ENCODE measurements at places on chromosomes 4 and X.

DNA sequence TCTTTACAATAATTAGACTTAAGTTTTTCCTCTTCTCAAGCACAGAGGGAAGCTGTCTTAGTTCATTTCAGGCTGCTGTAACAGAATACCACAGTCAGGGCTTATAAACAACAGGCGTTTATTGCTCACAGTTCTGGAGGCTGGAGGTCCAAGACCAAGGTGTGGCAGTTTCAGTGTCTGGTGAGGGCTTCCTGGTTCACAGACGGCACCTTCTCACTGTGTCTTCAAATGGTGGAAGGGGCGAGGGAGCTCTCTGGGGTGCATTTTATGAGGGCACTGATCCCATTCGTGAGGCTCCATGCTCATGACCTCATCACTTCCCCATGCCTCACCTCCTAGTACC, 115.7 kb upstream of the MXRA5 start:
- DNase-seq = no peak

GRCh38 chrX:18098763-18099162, 121.9 kb downstream of the BEND2 start:
- no peak for DNase-seq

DNA sequence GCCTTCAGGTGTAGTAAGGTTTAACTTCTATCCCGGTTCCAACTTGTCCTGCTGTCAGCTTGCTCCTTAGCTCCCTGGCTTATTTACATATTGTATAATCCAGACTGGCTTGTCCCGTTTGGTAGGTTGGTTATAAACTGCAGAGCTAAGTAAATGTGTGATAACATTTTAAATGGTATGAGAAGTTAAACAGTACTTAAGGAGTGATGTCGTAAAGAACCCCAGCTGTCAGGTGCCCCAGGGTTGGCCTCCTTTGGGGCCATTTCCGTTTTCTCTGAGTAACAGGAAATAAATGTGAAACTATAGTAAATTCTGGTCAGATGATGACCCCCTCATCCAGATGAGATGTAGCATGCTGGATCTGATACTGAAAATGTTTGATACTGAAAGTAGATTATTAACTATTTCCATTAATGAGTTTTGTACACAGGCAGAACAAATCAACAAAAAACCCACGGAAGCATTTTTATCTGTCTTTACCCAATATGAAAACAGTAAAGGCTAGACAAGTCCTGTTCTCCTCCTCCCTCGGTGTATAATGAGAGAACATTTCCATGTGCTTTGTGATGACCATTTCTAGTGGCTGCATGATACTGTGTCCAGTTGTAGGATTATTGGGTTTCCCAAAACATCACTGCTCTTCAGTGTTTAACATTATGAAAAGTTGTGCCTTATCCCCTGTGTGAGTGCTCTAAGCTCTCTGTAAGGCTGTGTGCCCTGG, 22.4 kb downstream of the GAB1 start:
- DNase-seq = peak; percentile 86

DNA sequence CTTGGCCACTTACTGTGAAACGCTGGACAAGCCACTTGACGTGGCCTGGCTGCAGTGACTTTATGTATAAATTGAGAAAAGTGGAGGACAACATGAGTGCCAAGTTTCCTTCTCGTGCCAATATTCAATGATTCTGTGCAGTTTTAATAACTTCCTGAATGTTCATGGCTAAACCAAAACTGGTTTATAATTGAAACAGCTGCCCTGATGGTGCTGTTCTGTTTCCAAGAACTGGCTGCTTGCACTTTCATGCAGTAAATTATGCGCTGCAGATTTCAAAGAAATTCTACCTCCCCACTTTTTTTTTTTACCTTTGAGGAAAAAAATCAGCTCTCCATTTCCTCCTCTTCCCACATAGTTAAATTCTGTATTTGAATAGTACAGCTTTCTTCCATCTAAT, 205.2 kb upstream of the CASK start:
- DNase-seq = no peak

- no peak for DNase-seq
These were observed 42.0 kb downstream of the TEC start for GRCh38 chr4:48227662-48228061.

- no peak for DNase-seq
These were observed 165.1 kb downstream of the SLIT2 start for GRCh38 chr4:20416800-20417199.

GRCh38 chrX:153764786-153765137, 713 bp downstream of the PLXNB3 start:
- no peak for DNase-seq

DNA sequence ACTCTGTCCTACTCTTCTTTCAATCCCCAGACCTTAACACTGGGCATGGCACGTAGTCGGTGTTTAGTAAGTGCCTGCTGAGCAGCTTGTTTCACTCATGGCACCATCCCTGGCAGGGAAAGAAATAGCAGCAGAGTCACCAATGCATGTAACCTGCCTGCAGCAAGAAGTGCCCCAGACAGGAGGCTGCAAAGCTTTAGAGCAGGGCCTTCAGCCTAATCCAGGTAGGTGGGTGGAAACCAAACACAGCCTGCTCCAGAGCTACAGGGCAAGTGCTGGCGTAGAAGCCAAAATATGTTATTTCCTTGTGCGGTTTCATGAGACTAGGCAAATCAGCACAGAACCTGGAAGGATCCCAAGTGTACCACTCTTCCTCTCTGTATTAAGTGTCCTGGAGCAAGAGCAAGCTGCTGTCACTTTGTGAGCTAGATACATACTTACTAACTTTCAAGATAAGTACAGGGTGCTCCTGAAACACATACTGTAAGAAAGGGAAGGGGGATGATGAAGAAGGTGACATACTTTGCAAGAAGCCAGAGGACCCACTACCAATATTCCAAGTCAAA, 5.5 kb downstream of the PROM1 start:
- DNase-seq = no peak

DNA sequence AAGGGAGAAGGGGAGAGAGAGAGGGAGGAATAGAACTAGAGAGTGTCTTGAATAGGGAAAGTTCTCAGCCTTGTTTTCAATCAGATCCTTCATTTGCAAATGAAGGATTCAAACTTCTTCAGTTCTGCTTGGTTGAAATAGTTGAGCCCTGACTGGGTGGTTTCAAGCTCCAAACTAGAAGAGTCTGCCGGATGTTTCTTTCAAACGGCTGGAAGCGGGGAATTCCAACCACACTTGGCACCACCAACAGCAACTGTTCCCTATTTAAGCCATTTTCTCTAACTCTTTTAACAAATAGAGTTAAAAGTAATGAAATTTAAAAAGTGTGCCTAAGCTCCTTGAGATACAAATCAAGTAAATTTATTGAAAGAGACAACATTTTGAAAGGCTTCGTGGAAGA, 67.5 kb upstream of the DDX60 start:
- DNase-seq = no peak

GRCh38 chr4:81586706-81587105, 115.0 kb upstream of the RASGEF1B start:
- DNase-seq = no peak

DNA sequence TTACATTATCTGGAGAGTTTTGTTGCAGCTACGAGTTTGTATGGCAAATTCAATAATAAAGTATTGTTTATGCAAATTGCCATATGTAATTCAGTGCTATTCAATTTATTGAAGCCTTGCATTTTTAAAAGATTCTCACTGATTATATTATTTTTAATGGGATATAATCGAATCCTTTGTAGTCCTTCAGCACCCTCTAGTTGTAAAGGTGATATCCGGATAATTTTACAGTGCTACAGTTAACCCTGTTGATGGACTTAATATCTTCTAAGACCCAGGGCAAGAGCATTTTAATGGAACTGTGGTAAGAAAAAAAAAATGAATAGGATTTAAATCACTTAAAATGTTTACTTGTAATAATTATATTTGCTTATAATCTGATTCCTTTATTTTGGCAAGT, 48.5 kb upstream of the GRIA2 start:
- DNase-seq = peak; percentile 42

GRCh38 chr4:173017802-173018201, 150.8 kb upstream of the GALNT7 start:
- no peak for DNase-seq

DNA sequence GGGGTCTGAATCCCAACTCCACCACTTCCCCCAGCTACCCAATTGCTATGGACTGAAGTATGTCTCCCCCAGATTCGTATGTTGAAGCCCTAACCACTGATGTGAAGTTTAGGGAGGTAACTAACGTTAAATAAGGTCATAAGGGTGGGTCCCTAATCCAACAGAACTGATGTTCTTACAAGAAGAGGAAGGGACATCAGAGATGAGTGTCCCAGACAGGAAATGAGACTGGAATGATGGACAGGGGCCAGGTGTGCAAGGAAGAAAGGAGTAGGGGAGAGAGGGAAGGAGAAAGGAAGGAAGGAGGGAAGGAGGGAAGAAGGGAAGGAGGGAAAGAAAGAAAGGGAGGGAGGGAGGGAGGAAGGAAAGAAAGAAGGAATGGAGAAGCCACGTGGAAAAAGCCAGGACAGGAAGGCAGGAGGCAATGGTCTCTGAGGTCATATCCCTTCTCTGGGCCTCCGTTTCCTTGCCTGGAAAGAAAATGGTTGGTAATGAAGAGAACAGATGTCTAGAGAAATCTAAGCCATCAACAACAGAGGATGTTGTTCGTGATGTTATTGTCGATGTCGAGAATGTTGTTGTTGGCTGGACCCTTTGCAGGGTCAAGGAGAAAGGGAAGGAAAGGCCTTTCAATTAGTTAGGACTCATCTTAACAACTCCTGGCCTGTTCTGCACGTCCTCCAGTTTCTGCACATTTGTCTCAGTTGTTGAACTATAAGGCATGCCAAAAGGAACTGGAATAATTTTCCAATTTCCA, 59.0 kb upstream of the FGFBP2 start:
- DNase-seq = no peak

DNA sequence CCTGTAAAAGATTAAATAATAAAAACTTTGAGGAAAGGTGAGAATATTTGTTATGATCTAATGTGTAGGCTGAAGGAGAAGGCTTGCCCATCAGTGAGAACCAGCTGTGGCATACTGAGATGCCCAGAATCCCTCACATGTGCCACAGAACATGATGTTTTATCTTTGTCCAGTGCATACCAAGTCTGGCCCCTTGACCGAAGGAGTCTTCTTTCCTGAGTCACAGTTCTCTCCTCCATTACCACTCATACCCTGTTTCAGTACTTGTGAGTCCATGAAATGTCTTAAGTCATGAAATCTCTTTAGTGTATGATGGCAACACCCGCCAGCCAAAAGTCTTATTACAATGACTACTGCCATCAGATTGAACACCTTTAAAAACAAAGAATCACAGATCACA, 42.7 kb downstream of the PPARGC1A start:
- DNase-seq = no peak

- DNase-seq = no peak
These were observed 53.4 kb upstream of the COL25A1 start for GRCh38 chr4:109355835-109356234.

GRCh38 chr4:67083496-67083895, 461.8 kb downstream of the CENPC start:
- no peak for DNase-seq

DNA sequence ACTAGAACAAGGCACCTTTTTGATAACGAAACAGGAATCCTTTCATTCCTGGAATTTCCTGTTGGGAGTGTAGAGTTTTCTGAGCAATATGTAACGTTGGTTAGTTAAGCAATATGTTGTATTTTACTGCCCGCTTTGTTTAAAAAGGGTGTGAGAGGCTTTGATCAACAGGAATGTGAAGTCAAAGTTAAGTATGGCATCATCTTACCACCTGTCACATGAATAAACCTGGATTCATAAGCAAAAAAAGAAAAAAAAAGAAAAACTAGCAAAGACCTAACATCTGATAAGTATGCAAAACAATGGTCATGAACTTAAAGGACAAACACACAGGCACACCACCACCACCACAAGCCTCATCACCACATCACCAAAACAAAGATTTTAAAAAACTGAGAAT, 7.1 kb upstream of the CXCL5 start:
- no peak for DNase-seq

GRCh38 chrX:154368630-154369448, 5.6 kb downstream of the FLNA start:
- peak; percentile 97 for DNase-seq

GRCh38 chrX:52277666-52278065, 91.2 kb upstream of the XAGE2 start:
- no peak for DNase-seq

DNA sequence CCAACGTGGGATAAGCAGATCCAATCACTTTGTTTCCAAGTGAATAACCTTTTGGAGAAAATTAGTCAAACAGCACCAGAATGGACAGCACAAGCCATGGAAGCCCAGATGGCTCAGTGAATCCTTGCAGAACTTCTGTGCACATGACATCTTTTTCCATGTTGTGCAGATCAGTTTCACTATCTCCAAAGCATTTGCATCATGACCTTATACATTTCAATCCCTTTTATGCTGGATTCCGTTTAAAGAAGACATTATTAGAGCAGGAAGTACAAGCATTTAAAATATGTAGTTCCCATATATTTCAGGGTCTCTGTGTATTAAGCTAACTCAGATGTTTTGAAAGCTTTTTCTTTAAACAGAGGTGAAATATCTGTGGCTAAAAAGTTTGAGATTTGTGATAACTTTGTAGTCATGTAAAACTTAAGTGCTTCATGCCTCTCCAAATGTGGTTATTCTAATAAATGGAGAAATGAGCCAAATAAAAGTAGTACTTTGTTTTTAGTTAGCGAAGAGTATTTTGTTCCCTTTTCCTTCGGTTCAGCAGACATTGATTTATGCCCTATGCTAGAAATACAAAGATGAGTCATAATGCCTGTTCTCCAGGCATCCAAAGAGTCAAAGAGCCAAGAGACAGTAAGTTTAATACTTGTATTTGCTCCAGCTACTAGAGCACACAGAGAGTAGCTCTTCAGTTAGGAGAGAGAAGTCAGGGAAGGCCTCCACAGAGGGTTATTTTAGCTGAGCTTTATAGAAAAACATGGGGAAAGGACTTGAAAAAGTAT, 39.0 kb downstream of the PLAC8 start:
- DNase-seq = peak; percentile 61

- DNase-seq = no peak
These were observed 349.1 kb downstream of the ANK2 start for GRCh38 chr4:113398441-113399143.

- peak; percentile 82 for DNase-seq
These were observed 54.7 kb downstream of the CNGA2 start for GRCh38 chrX:151789179-151789800.

GRCh38 chr4:145843639-145844038, 95.0 kb downstream of the ZNF827 start:
- no peak for DNase-seq

GRCh38 chr4:8079031-8079885, 79.4 kb downstream of the ABLIM2 start:
- no peak for DNase-seq

- peak; percentile 20 for DNase-seq
These were observed 646 bp downstream of the ABCB7 start for GRCh38 chrX:75155447-75155826.

All from ELR (cell line).